ENCODE measurements at places on chromosomes 4 and X.

DNA sequence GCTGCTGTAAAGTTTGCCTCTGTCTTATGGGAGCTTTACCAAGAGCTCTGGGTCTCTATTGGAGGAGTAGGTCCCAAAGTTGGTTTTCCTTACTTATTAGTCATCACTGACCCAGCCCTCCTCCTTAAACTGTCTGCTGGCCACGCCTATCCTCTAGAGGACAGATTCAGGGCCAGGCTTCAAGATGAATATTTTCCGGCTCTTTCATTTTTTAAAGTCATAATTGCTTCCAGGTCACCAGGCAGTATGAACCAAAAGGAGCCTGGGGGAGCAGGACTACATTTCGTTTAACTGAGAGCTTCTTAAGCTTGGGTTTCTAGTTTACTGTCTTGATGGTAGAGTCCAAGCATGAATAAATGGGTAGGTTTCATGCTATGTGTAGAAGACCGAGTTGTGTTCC, 13.7 kb downstream of the BCORL1 start:
- no peak for DNase-seq

- DNase-seq: no peak
These were observed 8.1 kb upstream of the TEX13A start for GRCh38 chrX:105228602-105229001.

GRCh38 chr4:181161669-181162068, 1081.5 kb upstream of the TENM3 start:
- no peak for DNase-seq

GRCh38 chr4:122806981-122807679, 19.5 kb upstream of the FGF2 start:
- no peak for DNase-seq

DNA sequence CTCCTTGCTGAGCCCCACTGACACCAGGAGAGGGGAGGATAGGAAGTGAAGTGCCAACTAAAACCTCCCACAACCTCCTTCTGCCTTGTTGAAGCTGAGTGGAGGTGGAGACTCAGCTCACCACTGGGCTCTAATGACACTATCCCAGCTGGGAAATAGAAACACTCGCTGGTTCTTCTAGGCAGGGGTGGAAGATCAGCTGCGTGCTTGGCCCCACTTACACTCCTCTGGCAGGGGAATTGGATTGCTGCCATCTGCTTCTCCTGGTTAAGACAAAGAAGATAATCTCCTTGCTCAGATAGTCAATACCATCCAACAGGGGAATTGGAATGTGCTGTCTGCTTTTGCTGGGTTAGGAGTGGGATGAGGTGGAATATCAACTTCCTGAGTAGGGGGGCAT, 392.5 kb downstream of the ZNF674 start:
- DNase-seq: no peak

DNA sequence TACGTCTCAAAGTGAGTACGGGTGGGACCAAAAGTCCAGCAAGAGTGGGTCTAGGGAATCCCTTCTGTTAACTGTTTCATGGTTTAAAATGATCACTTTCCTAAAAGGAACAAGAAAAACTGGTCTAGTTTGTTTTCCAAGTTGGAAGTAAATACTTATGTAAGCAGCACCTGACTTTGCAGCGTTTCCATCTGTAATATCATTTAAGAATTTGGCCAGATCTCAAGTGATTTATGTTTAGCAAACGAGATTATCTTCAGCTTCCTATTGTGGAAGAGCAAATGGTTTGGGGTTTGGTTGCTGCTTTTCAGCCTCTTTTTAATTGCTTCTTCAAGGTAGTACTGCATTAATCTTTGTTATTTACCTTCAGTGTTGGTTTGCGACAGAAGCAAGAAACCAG, 50.4 kb downstream of the FHIP1A start:
- no peak for DNase-seq

All from activated CD8-positive, alpha-beta memory T cell treated with anti-CD3 and anti-CD28 coated beads for 1 hour (primary cell).